ENCODE measurements at places on chromosomes 5 and 9.
A peak's percentile ranks its signal among the peaks of the same experiment; 100 is the strongest.

DNA sequence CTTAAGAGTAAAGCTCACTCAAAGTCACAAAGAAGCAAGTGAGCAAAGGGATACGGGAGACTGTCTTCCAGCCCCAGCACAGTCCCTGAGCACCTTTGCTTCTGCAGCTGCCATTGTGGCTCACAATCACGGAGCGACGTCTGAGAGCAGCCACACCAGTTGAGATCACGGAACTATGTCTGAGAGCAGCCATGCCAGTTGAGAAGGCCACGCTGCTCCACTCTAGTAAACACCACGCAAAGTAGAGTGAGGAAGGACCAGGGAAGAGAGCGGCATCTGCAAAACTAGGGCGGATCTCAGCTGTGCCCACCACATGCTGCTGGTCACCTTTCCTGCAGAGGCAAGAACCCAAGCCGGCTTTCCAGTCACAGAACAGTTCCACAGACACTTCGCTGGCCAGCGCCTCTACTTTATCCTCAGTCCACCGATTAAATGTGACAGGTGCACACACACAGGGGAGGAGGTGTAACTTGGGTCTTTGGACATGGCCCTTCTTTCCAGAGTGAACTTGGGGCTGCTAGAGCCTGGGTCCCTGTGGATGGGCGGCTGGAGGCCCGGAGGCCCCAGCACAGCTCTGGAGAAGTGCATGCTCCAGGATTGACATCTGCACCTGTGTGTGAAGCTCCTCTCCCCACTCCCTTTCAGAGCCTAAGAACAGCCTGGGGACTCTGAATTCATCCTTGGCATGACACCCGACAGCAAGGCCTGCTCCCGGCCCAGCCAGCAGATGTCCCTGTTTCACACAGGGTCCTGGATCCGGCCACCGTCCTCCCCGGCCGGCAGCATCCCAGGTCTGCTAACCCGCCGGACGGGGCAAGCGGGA is 324.9 kb upstream of the IRX4 start:
- no peak for DNase-seq

DNA sequence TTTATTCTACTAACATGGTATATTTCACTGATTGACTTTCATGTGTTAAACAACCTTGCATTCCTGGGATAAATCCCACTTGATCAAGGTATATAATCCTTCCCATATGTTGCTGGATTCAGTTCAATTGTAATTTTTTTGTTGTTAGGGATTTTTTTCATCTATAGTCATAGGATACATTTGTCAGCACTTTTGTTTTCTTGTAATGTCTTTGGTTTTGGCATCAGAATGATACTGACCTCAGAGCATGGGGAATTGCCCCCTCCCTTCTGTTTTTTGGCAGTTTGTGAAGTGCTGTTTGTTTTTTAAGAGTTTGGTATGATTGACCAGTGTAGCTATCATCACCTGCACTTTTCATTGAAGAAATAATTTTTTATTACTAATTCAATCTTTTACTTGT is 176.8 kb upstream of the RASEF start:
- DNase-seq, result no peak

DNA sequence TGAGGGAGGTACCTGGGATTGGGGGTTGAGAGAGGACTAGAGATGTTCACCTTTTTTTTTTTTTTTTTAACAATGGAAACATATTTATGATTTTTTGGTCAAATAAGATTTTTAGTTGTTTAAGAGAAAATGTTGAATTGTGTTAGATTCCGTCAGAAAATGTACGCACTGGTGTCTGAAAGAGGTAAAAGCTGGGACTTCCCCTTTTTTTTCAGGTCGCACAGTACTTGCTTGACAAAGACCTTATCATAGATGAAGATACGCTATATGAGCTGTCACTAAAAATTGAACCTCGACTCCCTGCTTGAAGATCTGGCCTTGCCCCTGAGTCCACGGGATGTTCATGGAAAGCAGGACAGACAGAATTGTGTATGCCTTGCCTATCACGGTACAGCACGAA is 7.7 kb upstream of the CKMT2 start:
- DNase-seq, result no peak

DNA sequence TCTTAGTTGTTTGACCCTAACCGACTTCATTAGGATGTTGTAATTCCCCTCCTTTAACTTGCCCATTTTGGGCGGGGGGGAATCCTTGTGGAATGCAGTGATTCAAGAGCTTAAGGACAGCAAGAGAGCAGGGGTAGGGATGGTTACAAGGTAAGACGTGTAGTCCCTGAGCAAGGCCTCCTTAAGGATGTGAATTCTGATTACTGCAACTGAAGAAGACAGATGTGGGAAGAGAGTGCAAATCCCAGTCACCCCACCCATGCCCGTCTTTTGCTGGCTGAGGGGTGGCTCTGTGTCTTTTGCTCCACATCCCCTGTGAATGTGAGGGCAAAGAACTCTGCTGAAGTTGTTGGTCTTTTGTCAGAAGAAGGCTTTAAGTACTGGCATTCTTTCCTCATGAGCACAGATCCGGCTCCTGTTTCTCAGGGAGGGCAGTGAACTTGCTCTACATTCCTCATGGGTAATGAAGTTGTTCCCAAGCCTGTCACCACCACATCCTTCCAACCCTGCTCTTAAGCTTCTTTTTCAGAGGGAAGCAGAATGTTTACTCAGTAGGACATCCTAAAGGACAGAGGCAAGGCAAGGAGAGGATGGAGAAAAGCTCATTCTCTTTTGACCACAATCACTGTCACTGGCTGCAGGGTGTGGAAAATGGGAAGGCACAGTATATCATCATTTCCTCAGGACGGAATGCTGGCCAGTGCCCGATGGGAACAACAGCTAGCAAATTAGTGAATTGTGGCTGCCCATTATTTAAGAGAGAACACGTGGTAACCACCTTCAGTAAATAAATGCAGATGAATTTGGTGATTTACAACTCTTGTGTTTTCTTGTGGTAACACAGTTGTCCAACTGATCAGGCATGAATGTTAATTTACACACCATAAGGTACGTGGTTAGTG is 61.5 kb downstream of the RAI14 start:
- peak; percentile 97 for DNase-seq

DNA sequence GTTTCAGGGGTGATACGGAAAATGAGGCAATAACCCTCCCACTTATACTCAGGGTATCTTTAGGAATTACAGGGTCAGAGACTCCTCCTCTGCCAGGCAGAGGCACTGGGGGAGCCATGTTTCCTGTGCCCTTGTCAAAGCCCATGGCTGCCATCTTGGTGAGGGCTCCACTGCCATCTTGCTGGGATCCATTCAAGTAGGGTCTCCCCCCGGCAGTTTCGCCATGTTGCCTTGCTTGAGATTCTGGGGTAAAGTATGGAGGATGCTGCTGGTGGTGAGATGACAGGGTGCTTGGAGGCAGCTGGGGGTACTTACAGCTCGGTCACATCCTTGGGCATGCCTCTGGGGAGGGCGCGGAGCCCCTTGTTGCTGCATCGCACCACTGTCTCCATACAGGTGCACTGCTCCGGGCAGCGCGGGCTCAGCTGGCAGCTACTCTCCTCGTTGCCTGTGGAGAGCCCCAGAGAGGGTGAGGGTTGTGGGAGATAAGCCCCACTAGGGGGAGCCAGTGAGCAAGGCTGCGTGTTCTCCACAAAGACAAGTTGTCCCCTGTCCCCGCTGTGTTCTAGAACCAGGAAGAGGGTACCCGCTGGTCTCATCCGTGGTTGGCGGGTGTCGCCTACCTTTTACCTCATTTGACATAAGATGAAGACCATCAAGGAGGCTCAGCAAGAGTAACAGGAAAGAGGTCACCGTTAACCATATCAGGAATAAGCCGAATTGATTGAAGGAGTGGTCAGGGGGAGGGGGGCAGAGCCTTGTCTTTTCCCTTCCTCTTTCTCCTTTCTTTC is 169.0 kb upstream of the PANK3 start:
- DNase-seq, result no peak

DNA sequence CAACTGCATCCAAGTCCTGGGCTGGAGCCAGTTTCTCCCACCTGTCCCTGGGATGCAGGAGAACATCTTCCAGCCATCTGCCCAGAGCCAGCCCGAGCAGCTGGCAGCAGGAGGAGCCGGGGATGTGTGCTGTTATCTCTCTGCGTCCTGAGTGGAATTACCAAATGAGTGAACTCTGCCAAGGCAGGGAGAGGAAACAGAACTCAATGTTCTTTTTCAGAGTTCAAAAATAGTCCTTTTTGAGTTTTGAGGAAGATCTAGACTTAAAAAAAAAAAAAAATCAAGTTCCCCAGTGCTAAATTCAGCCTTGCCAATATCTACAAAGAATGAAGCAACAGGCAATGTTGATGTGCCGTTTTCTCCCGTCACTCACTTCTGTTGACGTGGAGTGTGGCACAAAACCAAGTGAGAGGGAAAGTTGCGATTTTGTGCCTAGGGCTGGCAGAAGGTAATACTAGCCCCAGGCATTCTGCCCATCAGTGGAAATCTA is 56.2 kb downstream of the TMOD1 start:
- DNase-seq, result no peak
